ENCODE measurements at places on chromosomes 5 and 9. TPM values are rescaled to one million over a fixed set of nuclear protein-coding genes. Genes with fewer than 3 reads are reported as not detected.

GRCh38 chr5:167629634-167630033 is 661.8 kb upstream of the WWC1 start:
- DNase-seq = no peak
- H3K4me1 ChIP-seq = peaks cover 3% of the 10 kb centered on the region
- no peaks in the 10 kb centered on the region for H3K36me3 ChIP-seq
- no peak overlapping the region for H3K27ac ChIP-seq
- H3K4me3 ChIP-seq = no peak overlapping the region
- no peaks in the 10 kb centered on the region for H3K27me3 ChIP-seq

TOR2A gene
- total RNA-seq = 1.1 TPM

GRCh38 chr9:36112516-36112915 is 24.0 kb upstream of the GLIPR2 start:
- H3K36me3 ChIP-seq = peaks cover 34% of the 10 kb centered on the region
- no peaks in the 10 kb centered on the region for H3K27me3 ChIP-seq
- peaks cover 6% of the 10 kb centered on the region for H3K4me1 ChIP-seq
- no peak for DNase-seq
- no peak overlapping the region for H3K27ac ChIP-seq

GRM6 gene
- not detected for total RNA-seq

DNA sequence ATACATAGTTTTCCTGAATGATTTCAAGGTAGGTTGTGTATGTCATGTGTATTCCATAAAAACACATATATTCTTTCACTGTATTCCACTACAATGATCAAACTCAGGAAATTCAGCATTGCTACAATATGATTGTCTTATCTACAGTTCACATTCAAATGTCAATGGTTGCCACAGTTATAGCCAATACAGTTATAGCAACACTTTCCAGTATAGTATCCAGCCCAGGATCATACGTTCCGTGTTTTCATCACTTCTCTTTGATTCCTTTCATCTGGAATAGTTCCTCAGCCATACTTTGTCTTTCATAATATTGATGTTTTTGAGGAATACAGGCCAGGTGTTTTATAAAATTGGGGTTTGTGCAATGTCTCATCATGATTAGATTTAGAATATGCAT is 9.5 kb downstream of the OR2S2 start:
- no peak overlapping the region for H3K4me3 ChIP-seq
- no peak overlapping the region for H3K27ac ChIP-seq
- H3K36me3 ChIP-seq = no peaks in the 10 kb centered on the region

DNA sequence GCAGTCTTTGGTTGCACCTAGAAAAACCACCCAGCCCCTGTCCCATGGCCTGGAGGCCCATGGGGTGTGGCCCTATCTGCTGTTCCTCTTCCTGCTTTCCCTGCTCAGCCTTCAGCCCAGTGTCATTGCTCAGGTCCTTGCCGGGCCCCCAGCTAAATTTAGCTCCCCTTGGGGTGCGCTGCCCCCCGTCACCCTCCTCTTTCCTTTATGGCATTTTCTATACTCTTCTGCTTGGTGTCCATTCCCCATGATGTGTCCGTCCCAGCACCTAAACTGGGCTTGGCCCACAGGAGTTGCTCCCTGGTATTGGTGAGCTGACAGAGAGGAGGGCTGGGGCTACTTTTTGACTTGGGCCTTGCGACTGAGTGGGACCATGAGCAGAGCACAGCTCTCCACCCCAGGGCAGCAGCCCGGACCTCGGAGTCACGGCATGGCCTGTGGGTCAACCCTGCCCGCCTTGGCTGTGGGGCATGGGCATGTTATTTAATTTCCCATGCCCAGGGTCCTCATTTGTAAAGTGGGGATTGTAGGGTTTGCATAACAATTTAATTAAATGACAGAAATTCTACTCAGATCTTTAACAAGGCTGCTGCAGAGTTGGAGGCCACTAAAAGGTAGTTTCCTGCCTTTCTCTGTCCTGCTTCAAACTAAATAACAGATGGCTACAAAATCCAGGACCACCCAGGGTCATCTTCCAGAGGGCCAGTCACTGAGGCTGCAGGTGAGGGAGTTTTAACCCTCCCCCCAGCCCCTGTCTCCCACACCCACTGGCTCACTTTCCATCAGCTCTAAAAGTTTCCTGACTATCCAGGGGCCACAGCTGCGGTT is 98.2 kb downstream of the DAP start:
- H3K27ac ChIP-seq = no peak overlapping the region
- H3K4me3 ChIP-seq = no peak overlapping the region
- DNase-seq = no peak
- H3K4me1 ChIP-seq = no peaks in the 10 kb centered on the region
- no peaks in the 10 kb centered on the region for H3K36me3 ChIP-seq

DNA sequence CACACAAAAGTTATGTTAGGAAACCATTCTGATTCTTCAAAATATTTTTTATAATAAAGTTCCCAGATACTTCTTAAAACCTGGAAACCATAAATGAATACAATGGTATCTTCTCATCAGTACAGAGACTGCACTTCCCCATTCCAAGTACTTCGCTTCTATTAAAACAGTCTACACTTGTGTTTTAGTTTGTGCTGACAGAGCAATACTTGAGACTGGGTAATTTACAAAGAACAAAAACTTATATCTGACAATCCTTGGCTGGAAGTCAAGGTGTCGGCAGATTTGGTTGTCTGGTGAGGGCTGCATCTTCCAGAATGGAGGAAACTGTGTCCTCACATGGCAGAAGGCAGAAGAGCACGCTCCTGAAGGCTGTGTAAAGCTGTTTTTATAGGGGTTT is 70.1 kb downstream of the RFX3 start:
- H3K4me1 ChIP-seq = no peaks in the 10 kb centered on the region
- H3K36me3 ChIP-seq = no peaks in the 10 kb centered on the region
- no peak overlapping the region for H3K27ac ChIP-seq
- H3K27me3 ChIP-seq = no peaks in the 10 kb centered on the region

DNA sequence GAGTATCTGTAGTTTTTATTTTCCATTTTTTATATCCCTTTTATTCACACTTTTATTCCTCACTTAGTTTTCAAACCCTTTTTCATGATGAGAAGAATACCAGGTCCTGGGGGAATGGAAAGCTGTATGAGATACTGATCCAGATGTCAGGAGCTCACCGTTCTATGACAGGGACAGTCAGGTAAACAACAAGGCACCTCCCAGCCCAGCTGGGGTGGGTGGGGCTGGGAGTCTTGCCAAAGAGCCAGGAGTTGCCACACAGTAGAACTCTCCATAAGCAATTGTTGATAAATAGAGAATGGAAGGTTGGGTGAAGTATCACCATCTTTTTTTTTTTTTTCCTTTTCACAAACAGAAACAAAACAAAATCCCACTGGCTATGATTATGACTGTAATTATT is 225.8 kb downstream of the NSG2 start:
- H3K4me1 ChIP-seq = no peaks in the 10 kb centered on the region
- H3K27ac ChIP-seq = no peak overlapping the region
- no peak for DNase-seq
- H3K27me3 ChIP-seq = no peaks in the 10 kb centered on the region

DNA sequence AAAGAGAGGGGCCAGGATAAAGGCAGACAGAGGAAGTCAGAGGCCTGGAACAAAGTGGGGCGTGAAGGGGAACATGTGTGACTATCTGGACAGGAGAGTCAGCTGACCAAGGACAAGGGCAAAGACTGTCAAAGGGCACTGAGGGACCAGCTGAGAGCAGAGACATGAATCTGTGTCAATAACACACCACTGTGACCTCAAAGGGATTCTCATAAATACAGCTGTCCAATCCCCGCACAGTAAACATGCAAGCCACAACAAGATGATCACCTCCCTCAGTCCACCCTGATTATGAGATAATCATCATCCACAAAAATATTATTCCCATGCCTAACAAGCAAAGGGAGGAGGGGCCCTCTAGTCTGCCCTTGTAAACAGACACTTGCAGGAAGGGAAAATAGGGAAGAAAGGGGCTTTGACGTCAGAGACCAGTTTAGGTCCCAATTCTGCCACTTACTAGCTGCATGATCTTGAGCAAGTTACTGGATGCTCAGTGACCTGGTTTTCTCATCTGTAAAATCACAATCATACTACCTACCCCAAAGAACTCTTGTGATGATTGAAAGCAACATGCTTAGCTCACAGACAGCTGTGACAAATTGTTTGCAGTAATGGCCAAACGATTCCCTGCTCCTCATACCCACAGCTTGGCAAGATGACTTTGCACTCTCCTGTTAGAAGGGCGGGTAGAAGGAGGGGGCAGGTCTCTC is 41.8 kb downstream of the RAPGEF1 start:
- H3K4me1 ChIP-seq = peaks cover 20% of the 10 kb centered on the region
- no peaks in the 10 kb centered on the region for H3K36me3 ChIP-seq
- H3K27ac ChIP-seq = no peak overlapping the region
- H3K4me3 ChIP-seq = no peak overlapping the region

GRCh38 chr5:178537467-178538371 is 52.5 kb downstream of the COL23A1 start:
- no peaks in the 10 kb centered on the region for H3K36me3 ChIP-seq
- no peak for DNase-seq
- no peak overlapping the region for H3K27ac ChIP-seq
- H3K4me1 ChIP-seq = no peaks in the 10 kb centered on the region
- H3K4me3 ChIP-seq = no peak overlapping the region

KIF24 gene
- total RNA-seq = 2.5 TPM

IFNA13 gene
- not detected for total RNA-seq

- H3K4me1 ChIP-seq = no peaks in the 10 kb centered on the region
- no peaks in the 10 kb centered on the region for H3K27me3 ChIP-seq
- H3K36me3 ChIP-seq = no peaks in the 10 kb centered on the region
- H3K4me3 ChIP-seq = no peak overlapping the region
- H3K27ac ChIP-seq = no peak overlapping the region
- DNase-seq = peak; percentile 20
Measured at GRCh38 chr9:85599540-85600105, 142.1 kb downstream of the AGTPBP1 start.

- no peak overlapping the region for H3K4me3 ChIP-seq
- H3K4me1 ChIP-seq = peaks cover 3% of the 10 kb centered on the region
- no peak overlapping the region for H3K27ac ChIP-seq
- no peak for DNase-seq
- H3K36me3 ChIP-seq = no peaks in the 10 kb centered on the region
Measured at GRCh38 chr5:74244406-74244805, 396.1 kb downstream of the ENC1 start.

TICAM2 gene
- 4.3 TPM for total RNA-seq

DNA sequence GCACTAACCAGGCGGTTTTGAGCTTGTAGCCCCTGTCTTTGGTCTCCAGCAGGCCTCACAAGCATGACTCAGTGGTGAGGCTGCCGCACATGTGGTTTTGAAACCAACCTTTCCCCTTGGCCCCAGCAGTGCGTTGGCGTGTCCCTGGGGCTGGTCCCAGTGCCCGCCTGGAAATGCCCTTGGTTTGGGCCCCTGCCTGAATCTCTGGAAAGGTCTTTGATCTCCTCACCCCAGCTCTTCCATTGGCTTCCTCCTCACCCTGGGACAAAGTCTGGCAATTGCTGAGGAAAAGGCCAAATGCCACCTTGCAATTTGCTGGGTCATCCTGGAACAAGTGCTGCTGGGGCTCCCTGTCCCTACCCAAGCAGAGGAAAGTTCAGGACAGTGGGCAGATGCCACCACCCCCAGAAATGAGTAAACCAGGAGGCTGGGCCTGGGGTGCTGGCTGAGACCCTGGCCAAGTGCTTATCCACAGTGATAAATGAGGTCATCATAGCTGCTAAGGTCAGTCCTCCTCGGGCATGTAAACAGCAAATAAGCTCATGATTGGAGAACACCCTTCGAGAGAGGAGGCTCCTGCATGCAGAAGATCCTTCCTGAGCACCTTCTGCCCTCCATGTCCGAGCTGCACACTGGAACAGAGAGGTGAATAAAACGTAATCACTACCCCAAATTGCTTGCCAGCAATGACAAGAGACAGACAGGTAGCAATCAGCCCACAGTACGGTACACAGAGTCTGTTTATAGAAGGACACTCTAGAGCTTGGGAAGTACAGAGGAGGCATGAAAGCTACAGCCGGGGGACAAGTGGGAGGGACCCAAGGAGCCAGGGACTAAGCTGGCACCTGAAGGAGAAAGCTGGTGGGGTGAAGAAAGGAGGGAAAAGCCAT is 98.9 kb upstream of the CPEB4 start:
- peak; percentile 78 for DNase-seq
- H3K4me1 ChIP-seq = peaks cover 10% of the 10 kb centered on the region
- H3K27ac ChIP-seq = no peak overlapping the region
- H3K27me3 ChIP-seq = no peaks in the 10 kb centered on the region

GRCh38 chr5:10537624-10538023 is 26.2 kb upstream of the ANKRD33B start:
- no peaks in the 10 kb centered on the region for H3K27me3 ChIP-seq
- DNase-seq = no peak
- H3K4me3 ChIP-seq = no peak overlapping the region

- no peak overlapping the region for H3K27ac ChIP-seq
- DNase-seq = peak; percentile 0
- no peak overlapping the region for H3K4me3 ChIP-seq
Measured at GRCh38 chr5:60026161-60026560, 132.6 kb upstream of the PDE4D start.

DNA sequence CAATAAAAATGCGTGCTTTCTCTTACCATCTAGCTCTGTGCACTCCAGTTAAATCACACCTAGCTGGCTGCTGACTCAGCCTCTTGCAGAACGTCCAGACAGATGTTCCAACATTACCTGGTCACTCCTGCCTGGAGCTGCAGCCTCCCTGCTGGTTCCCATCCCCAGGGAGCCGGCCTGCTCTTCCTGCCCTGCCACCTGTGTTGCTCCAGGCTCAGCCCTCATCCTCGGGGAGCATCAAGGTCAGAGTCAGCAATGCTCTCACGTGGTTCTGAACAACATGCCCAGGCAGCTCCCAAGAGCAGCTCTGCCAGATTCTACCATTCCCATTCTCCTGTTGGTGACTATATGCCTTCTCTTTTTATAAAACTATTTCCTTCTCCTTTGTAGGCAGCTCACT is 81.3 kb downstream of the GADD45G start:
- no peaks in the 10 kb centered on the region for H3K4me1 ChIP-seq
- no peak overlapping the region for H3K4me3 ChIP-seq
- DNase-seq = no peak
- H3K36me3 ChIP-seq = no peaks in the 10 kb centered on the region

- no peaks in the 10 kb centered on the region for H3K4me1 ChIP-seq
- no peak for DNase-seq
- H3K27me3 ChIP-seq = no peaks in the 10 kb centered on the region
Measured at GRCh38 chr9:74403581-74403980, 93.6 kb upstream of the RORB start.

SPATA31E1 gene
- total RNA-seq = not detected

DNA sequence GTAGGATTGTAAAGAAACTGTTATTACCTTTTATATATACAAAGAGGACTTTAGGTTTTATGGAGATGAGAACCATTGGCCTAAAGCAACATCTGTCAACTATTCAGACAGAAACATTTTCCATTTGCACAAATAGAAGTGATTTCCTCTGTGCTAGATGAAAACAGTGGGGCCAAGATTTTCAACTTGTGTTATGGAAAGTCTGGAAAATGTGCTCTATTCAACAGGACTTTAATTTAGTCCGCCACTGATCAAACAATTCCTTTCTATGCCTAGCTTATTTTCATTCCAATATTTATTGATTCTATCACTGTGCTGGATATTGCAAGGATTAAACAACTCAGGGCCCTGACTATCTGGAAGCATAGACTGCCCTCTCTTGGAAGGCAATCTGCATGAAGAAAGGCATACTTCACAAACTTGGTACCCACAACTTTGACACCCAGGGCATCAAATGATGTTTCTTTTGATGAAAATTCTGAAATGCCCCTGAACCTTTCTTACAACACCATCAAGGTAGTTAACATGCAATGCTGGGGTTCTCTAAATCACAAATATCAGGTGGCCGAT is 126.6 kb upstream of the HMHB1 start:
- no peaks in the 10 kb centered on the region for H3K27me3 ChIP-seq
- H3K27ac ChIP-seq = no peak overlapping the region
- DNase-seq = peak; percentile 30
- no peaks in the 10 kb centered on the region for H3K36me3 ChIP-seq

TMEM215 gene
- not detected for total RNA-seq

GRXCR2 gene
- not detected for total RNA-seq

CMBL gene
- 5.0 TPM for total RNA-seq

All from IMR-90 (cell line).